ENCODE measurements at places on chromosomes 5 and 9.

DNA sequence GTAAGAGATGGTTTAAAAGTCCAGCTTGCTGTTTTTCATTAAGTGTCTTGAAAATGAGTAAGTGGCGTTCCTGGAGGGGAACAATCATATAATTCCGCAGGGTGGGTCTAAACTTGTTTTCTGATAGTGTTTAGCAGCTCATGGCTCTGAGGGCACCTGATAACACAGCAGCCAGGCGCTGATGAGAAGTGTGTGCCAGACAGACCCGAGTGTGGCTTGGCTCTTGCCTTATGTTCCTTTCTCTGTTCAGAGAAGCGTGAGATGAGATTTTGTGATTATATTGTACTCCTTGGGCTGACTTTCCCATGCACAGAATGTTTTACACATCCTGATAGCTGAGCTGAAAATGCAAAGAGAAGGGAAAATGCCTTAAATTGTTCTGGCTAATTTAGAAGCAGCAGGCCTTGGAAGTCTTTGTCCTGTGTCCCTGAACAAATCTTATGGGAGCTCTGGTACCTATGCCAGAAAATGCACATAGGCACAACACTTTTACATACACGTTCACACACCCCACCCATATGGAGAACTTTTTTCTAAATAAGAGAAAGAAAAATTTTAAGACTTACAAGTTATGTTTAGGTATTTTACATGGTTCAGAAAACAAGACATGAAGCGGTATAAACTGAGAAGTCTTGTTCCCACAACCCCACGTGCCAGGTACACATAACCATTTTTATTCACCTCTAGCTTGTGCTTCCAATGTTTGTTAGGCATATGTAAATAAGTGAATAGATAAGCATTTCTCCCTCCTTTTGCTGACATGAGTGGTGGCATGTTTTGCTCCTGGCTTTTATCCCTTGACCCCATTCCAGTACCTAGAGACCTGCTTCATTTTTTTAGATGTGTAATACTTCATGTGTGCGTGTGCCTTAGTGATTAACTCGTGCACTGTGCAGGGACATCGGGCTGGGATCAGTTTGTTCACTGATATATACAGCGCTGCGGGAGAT, 152.2 kb upstream of the OTULINL start:
- no peak for DNase-seq

DNA sequence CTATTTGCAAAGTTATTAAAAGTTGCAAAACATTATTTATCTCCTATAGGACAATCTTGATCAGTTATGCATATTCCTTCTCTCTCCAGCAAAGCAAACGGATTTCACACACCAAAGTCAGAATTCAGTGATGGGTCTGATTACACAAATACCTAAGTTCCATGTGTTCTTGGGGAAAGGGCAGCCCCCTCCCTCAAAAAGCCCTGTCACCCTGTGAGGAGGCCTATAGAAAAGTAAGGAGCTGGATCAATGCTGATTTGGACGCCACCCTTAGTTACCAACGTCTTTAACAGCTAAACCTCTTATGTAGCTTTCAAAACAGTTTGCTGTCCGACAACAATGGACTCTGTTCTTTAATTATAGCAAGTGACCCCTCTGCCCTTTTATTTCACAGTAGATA, 6.4 kb downstream of the ZNF608 start:
- DNase-seq, result no peak

- no peak for DNase-seq
Observed at GRCh38 chr9:81649475-81650240, 39.7 kb downstream of the TLE1 start.

GRCh38 chr5:74303578-74303977, 336.9 kb downstream of the ENC1 start:
- no peak for DNase-seq

- no peak for DNase-seq
Observed at GRCh38 chr5:170479484-170479883, 24.3 kb upstream of the KCNIP1 start.

GRCh38 chr5:179407191-179408175, 62.2 kb upstream of the ADAMTS2 start:
- DNase-seq, result no peak

DNA sequence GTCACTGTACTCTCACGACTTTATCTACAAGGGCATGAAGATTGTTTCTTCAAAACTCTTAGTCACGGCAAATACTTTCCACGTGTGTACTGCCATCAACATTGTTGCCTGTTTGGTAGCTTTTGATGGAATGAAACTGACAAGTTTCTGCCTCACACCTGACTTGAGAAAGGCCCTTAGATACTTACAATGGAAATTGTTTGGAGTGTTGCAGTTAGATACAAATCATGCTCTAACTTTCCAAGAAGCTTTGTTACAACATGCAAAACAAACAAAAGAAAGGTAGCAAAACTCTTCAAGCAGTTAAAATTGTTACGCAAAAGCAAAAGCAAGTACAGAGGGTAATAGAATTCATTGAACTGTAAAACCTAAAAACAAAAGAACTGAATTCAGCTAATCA, 91.1 kb upstream of the TLE4 start:
- no peak for DNase-seq

DNA sequence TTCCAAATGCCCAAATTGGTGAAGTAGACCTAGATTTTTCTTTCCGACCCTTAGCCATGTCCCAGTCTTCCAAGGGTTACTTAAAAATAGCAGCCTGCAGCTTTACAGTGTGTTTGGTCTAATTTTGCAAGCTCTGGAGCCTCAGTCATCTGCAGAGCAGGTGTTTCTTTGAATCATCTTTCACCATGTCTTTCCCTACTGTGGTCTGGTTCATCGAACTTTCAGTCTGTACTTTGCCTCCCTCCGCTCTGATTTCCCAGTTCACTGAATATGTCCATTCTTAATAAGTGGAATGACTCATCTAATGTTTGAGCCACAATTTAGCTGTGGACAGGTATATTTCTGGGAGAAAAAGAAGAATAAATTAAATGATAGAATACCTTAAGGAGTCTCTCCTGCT, 1060.7 kb downstream of the EFNA5 start:
- DNase-seq, result no peak

DNA sequence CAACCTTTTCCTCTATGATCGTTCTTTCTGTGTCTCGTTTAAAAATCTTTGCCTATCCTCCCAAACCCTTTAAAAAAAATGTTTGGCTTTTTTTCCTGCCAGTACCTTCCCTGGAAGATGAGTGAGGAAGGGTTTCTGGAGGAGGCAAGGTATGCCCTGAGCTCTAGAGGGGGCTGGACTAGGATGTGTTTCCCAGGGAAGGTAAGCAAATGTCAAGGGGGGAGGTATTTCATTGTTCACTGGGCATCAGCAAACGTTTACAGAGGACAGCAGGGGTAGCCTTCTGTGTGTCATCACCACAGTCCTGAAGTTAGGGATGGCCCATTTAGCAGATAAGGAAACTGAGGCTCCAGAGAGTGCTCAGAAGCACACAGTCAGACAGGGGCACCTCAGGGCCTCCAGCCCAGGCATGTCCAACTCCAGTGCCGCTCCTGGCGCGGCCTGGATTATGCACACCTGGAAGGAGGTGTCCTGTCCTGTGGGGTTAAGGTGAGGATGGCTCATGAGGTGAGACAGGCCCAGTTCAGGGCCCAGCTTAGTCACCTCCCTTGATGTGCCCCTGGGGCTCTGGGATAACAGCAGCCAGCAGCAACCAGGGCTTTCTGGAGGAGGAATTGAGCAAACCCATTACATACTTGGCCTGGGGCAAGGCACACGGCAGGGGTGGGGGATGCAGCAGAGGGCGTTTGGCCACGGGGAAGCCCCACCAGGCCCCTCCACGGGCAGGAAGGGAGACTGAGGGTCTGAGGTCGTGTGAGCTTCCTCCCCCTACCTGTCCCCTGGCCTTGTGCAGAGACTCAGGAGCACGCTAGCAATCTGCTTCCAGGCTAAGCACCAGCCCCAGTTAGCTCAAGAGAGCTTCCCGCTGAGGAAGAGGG, 100.3 kb upstream of the LMX1B start:
- no peak for DNase-seq

DNA sequence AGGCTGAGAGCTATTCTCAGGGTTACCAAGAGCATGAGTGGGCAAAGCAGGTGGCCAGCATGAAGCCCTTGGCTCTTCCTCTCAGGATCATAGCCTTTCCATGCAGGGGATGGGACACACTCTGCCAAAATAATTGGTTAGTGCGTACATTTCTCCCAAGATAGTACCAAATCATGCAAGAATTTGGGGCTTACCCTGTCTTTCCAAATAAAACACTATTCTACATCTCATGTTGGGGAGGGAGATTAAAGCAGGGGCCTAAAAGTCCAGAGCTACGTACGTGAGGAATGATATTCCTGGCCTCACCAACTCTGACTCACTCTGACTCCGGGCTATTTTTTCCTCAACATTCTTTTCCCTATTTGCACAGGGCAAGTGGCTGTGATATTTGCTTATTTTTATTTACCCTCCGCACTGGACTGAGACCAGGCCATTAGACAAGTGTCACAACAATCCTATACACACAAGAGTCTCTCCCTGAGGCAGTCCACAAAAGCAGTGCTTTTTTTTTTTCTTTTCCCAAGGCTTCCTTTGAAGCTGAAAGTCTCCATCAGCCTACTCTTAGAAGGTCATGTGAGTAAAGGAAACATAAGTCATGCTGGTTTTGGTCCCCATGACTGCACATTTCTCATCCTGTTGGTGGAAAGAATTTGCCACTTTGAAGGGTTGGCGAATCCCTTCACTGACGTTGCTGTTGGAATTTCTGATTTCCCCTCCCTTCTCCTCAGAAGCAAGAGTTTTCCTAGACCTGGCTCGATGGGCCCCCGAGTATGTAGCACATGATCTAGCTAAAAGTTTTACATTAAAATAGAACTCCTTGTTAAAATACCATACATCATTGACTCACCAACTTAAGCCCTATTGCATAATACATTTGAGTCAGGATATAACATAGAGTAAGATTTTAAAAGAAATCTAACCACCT, 40.0 kb downstream of the TMEM252 start:
- no peak for DNase-seq

DNA sequence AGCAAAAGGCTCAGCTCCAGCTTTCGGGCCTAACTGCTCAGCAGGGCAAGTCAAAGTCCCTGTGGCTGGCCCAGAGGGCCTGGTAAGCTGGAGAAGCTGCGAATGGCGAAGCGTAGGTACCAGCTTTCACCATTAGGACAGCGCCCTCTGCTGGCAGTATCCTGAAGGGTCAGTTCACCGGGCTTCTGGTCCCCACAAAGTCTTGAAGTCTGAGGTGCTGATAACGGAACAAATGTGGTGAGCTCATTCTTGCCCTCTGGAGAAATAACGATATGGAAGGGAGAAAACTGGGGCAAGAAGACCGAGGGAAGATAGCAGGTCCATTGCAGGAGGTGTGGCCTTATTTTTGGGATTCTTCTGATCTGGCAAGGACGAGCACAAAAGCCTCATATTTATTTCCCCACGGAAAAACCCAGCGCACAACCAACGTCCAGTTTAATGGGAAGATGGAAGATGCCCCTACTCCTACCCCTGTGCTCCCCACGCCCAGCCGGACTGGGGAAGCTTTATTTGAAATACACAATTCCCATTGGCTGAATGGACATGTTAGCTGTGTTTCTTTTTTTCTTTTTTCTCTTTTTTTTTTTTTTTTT, 7.2 kb downstream of the SOWAHA start:
- DNase-seq, result peak; percentile 74

DNA sequence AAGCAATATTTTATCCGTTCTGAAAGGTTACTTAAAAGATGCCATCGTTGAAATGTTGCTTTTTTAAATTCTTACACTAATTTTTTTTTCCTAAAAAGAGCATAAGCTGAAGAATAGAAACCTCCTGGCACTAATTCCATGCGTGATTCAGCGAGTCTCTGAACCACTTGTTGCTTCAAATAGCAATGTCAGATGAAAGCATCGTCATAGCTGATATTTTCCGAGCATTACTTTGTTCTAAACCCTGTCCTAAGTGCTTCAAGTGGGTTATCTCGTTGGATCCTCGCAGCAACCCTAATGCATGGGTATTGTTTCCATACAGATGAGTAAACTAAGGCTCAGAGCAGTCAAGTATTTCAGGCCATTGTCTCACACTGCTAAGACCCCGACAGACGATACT, 79.7 kb downstream of the CDH6 start:
- DNase-seq, result no peak

GRCh38 chr5:125835293-125836172, 587.7 kb upstream of the GRAMD2B start:
- no peak for DNase-seq

DNA sequence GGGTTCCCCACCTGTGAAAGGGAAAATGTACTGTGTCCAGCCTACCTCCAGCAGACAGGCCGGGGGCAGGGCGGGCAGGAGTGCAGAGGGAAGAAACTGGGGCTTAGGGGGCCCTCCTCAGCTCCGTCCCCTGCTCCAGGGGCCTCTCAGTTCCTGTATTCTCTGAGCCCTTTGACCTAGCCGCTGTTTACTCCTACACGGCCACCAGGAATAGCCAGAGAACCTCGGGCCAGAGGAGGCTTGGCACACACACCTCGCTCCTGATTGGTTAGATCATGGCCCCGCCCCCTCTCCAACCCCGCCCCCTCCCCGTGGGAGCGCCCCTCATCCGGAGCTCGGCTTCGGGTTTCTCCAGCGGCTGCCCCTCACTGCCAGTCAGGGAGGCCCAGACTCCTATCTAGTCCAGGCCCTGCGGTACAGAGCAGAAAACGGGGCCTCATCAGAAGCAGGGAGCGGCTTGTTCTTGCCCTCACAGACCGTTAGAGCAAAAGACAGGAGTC, 2.2 kb downstream of the ST6GALNAC6 start:
- no peak for DNase-seq

DNA sequence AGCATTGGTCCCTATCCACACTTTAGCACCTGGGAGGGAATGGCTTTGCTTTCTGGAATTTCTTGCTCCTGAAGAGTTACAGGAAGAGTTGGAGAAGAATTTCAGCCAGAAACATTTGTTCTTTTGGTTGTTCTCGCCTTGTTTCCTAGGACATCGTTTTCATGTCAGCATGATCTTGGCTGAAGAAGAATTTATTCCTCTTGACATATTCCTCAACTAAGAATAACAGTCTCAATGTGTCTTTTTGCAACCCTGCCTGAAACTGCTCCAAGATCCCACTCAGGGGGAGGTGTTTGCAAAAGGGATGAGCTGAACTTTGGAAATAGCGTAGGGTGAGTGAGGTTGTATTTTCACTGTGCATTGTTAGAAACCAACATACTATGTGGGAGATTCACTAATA, 26.1 kb downstream of the MAMDC2 start:
- DNase-seq, result no peak

- DNase-seq, result no peak
Observed at GRCh38 chr5:140674211-140674610, 835 bp upstream of the DND1 start.

DNA sequence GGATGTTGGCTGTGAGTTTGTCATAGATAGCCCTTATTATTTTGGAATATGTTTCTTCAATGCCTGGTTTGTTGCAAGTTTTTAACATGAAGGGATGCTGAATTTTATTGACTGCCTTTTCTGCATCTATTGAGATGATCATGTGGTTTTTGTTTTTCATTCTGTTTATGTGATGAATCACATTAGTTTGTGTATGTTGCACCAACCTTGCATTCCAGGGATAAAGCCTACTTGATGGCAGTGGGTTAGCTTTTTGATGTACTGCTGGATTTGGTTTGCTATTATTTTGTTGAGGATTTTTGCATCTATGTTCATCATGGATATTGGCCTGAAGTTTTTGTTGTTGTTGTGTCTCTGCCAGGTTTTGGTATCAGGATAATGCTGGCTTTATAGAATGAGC, 225.6 kb downstream of the PCSK1 start:
- no peak for DNase-seq

GRCh38 chr9:72924154-72924790, 28.6 kb downstream of the ALDH1A1 start:
- DNase-seq, result no peak

- DNase-seq, result no peak
Observed at GRCh38 chr5:39151745-39152144, 67.6 kb downstream of the FYB1 start.
